ENCODE measurements at places on chromosomes 7 and 10.
A peak's percentile ranks its signal among the peaks of the same experiment; 100 is the strongest.

GRCh38 chr10:76543655-76544054 lies 1094.0 kb downstream of the KCNMA1 start:
- DNase-seq = no peak

- DNase-seq = no peak
Measured at GRCh38 chr10:30868611-30869010, 163.1 kb downstream of the ZNF438 start.

DNA sequence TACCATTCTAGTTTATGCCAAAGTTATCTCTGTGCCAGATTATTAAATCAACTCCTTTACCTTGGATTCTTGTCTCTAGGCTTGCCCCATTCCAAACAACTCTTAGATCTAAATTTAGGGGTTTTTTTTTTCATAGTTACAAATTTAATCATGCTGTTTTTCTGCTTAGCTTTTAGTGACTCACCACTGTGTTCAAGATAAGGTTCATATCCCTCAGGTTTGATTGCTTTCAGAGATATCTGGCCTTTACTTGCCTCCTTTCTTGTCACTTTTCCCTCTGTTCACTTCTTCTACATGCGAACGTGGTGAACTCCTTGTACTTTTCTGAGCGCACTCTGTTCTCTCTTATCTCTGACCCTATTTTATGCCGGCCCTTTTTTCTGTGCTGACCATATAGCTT lies 78.2 kb downstream of the VPS50 start:
- no peak for DNase-seq

- DNase-seq = no peak
Measured at GRCh38 chr10:128922619-128923196, 544.3 kb upstream of the MGMT start.

GRCh38 chr7:115724400-115725056 lies 306.0 kb downstream of the TFEC start:
- no peak for DNase-seq

GRCh38 chr10:50470798-50471582 lies 152.8 kb downstream of the SGMS1 start:
- peak; percentile 75 for DNase-seq

- peak; percentile 34 for DNase-seq
Measured at GRCh38 chr10:117217196-117217761, 20.0 kb downstream of the KCNK18 start.

- no peak for DNase-seq
Measured at GRCh38 chr10:9443758-9444157, 1389.3 kb downstream of the GATA3 start.

DNA sequence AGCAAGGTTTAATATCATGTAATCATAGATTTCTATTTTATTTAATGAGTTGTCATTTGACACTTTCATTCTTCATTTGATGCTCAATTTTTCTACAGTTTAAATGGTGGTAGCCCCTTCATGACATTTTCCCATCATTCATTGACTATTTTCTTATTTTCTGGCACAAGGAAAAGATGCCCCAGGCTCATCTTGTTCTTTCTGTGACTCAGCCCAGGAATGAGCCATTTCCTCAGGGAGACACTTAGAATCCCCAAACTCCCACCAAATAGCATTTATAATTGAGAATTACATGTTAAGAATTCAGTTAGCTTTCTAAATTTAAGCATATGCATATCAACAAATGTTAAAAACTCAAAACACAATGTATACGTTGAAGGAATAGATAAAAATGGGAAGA lies 222.3 kb downstream of the KIF20B start:
- DNase-seq = no peak

GRCh38 chr7:80380957-80381356 lies 130.9 kb downstream of the GNAT3 start:
- DNase-seq = no peak

DNA sequence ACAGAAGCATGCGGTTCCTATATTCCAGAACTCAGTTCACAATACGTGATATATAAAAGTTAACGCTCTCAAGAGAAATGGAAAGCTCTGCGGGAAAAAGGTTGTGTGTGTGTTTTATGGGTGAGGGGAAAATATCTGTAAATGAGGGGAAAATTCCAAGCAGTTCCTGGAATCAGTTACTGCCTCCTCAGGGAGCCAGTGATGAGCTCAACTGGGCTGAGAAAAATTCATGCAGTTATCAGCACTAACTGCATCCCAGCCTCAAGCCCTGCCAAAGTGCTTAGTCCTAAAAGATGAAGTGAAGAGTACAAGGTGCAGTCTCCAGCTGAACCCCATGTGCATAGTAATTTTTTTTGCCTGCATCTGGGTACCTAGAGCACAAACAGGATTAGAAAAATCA lies 191.9 kb downstream of the CDK14 start:
- no peak for DNase-seq

DNA sequence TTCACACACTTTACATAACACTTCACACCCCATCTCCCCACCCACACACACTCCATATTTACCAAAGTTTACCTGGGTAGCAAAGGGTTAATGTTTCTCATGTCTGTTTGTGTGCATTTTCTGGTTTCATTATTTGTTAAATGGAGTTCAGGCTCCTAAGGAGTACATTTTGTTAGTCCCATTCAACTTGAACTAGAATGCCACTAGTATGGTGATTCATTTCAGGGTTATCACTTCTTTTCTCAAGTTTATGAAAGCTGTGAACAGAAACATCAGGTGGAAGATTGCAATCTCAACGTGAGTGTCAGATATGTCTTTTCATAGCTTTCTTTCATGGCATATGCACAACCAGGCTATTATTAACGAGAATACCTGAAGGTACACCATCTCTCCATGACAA lies 1027.5 kb downstream of the GATA3 start:
- no peak for DNase-seq

- no peak for DNase-seq
Measured at GRCh38 chr10:113053881-113054280, 103.8 kb downstream of the TCF7L2 start.

DNA sequence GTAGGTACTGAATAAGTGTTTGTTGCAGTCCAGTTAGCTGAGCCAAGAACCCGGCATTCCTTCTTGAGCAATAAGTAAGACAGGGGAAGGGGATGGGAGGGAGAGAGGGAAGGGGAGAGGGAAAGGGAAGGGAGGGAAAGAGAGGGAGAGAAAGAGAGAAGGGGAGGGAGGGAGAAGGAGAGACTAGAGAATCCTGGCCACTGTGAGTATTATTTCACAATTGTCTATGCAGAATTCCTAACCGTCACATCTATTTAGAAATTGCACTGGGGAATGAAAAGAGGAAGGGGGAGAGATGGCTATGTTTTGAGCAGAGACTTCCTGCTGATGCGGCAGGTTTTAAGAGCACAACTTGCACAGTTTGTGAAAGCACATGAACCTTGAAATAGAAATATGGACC lies 251.4 kb upstream of the ZMIZ1 start:
- DNase-seq = no peak

GRCh38 chr7:148799893-148800555 lies 84.1 kb downstream of the EZH2 start:
- no peak for DNase-seq

- no peak for DNase-seq
Measured at GRCh38 chr10:133067149-133068105, 20.3 kb upstream of the ADGRA1 start.

DNA sequence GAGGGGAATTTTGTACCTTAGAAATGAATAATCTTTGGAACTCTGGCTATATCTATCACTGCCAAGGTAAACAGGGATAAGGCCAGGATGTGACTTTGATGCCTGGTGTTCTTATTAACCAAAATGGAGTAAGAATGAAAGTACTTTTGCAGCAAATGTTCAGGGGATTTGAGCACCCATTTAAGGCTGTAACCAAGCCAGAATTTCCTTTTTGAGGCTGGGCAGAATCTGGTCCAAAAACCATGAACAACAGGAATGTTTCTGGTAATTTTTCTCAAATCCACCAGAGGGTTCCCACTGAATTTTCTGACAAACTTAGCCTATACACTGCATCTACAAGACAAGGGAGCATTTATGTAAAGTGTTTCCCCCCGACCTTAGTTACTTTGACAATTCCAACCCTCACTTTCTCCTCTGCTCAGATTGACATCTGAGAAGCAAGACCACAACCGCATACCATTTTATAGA lies 120.6 kb downstream of the BAMBI start:
- DNase-seq = no peak

- DNase-seq = peak; percentile 70
Measured at GRCh38 chr7:40199076-40199802, 64.4 kb downstream of the SUGCT start.

GRCh38 chr7:48667407-48667806 lies 256.9 kb upstream of the CDC14C start:
- no peak for DNase-seq

- no peak for DNase-seq
Measured at GRCh38 chr10:100788002-100788903, 42.9 kb downstream of the PAX2 start.

- DNase-seq = peak; percentile 63
Measured at GRCh38 chr7:28409716-28410627, 2.3 kb upstream of the CREB5 start.
